AG04449 (cell line): ENCODE measurements at places on chromosomes 16 and 17.

DNA sequence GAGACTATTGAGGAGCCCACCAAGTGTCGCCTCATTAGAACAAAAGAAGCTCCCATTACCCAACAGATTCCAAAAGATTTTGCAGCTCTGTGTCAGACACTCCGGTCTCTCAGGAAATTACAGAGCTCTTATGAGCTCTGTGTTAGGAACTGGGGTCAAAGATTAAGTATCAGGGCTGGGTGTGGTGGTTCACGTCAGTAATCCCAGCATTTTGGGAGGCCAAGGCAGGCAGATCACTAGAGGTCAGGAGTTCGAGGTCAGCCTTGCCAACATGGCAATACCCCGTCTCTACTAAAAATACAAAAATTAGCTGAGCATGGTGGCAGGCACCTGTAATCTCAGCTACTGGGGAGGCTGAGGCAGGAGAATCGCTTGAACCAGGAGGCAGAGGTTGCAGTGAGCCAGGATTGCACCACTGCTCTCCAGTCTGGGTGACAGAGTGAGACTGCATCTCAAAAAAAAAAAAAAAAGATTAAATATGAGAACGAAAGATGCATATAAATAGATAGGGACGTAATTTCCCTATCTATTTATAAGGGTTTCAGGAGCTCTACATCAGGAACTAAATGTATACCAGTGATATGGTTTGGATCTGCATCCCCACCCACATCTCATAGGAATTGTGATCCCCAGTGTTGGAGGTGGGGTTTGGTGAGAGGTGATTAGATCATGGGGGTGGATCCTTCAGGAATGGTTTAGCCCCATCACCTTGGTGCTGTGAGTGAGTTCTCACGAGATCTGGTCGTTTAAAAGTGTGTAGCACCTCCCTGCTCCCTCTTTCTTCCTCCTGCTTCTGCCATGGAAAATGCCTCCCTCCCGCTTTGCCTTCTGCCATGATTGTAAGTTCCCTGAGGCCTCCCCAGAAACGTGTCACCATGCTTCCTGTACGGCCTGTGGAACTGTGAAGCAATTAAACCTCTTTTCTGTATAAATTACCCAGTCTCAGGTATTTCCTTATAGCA lies 111.4 kb downstream of the PRKCA start:
- DNase-seq: no peak

DNA sequence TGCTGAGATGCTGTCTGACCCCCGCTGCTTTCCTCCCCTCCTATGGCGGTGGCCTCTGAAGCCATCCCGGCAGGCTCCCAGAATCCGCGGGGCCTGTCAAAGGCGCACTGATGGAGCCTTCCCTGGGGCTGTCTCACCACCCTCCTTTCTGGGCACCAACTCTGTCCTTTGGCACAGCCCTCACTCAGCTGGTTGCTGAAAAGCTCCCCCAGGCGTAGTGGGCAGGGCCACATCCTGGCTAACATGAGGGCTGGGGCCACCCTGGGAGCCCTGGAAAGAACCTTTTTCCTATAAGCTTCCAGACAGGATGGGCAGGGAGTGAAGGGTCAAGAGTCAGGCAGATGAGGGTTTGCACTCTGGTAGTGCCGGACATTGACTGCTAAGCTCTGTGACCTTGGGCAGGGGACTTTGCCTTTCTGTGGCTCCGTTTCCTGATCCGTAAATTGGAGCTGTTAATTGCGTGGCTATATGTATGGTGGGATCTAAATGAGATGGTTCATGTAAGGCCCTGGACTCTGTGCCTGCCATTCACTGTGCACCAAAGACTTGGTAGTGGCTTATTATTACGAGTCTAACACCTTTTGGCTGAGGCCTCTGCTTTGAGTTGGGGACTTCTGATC lies 27.6 kb upstream of the LASP1NB start:
- DNase-seq: no peak

DNA sequence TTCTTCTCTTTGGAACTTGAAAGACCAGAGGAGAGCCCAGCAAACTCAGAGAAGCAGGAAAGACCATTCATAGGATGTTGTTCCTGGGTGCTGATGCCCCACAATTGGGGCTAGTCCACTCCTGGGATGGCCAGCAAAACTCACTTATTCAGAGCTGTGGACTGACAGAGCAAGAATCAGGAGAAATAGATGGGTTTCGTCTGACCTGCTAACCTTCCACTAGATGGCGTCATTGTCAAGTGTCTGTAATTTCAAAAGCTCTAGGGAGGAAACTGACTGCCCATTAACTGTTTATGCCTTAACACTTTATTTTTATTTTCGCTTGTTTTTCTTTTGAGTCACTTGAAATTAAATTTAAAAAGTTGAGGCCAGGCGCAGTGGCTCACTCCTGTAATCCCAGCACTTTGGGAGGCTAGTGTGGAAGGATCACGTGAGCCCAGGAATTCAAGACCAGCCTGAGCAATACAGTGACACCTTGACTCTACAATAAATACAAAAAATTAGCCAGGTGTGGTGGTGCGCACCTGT lies 28.7 kb upstream of the MILR1 start:
- DNase-seq: peak; percentile 45

GRCh38 chr17:83056583-83057396 lies 22.6 kb upstream of the METRNL start:
- no peak for DNase-seq

DNA sequence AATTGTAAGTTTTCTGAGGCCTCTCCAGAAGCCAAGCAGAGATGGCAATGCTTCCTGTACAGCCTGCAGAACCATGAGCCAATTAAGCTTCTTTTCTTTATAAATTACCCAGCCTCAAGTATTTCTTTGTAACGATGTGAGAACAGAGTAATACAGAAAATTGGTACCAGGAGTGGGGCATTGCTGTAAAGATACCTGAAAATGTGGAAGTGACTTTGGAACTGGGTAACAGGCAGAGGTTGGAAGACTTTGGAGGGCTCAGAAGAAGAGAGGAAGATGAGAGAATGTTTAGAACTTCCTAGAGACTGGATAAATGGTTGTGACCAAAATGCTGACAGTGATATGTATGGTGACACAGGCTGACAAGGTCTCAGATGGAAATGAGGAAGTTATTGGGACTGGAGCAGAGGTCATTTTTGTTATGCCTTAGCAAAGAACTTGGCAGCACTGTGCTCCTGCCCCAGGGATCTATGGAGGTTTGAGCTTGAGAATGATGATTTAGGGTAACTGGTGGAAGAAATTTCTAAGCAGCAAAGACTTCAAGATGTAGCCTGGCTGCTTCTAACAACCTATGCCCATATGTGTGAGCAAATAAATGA lies 23.1 kb downstream of the PRDM7 start:
- DNase-seq: no peak

GRCh38 chr16:58318391-58318790 lies 23.6 kb upstream of the PRSS54 start:
- DNase-seq: no peak

- no peak for DNase-seq
Observed at GRCh38 chr17:29699283-29699682, 76.6 kb upstream of the CORO6 start.

- no peak for DNase-seq
Observed at GRCh38 chr16:8869212-8869987, 594 bp upstream of the CARHSP1 start.
